ENCODE measurements at places on chromosomes 13 and 19.

- no peak for DNase-seq
Measured at GRCh38 chr13:113393226-113393562, 29.3 kb upstream of the GRTP1 start.

GRCh38 chr13:99404005-99404755 lies 97.0 kb upstream of the GPR183 start:
- DNase-seq: no peak

- peak; percentile 9 for DNase-seq
Measured at GRCh38 chr13:64397701-64398100, 2832.4 kb downstream of the PCDH9 start.

GRCh38 chr13:74346960-74347359 lies 212.8 kb upstream of the KLF12 start:
- no peak for DNase-seq

DNA sequence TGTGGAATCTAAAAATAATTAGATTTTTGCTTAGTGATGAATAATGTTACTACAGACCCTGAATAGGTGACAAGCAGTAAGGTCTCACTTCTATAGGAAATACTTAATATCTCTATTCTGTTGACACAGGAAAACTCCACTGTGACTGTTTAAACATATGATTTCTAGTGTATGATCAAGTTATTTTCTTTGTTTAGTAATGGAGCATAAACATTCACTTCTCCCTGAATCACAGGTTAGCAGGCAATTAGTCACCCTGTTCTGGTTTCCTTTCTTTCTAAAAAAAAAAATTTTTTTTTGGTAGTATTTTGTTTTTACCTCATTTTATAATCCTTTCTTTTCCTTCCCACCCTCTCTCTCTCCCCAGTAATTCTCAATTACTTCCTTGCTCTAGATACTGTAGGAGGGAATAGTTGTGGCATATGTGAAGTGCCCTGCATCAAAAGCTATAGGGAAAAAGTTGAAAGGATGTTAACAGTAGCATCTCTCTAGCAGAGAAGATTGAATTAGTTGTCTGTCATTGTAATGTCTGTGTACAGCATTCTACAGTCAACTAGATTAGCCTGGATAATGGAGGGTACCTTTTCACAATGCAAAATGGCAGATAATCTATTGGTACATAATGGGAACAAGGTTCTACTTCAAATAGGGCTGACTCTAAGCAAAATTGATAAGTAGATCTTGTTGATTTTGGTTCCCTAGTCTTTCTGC lies 3.5 kb downstream of the HS6ST3 start:
- no peak for DNase-seq
